ENCODE measurements at places on chromosomes 3 and 15.
A peak's percentile ranks its signal among the peaks of the same experiment; 100 is the strongest.

DNA sequence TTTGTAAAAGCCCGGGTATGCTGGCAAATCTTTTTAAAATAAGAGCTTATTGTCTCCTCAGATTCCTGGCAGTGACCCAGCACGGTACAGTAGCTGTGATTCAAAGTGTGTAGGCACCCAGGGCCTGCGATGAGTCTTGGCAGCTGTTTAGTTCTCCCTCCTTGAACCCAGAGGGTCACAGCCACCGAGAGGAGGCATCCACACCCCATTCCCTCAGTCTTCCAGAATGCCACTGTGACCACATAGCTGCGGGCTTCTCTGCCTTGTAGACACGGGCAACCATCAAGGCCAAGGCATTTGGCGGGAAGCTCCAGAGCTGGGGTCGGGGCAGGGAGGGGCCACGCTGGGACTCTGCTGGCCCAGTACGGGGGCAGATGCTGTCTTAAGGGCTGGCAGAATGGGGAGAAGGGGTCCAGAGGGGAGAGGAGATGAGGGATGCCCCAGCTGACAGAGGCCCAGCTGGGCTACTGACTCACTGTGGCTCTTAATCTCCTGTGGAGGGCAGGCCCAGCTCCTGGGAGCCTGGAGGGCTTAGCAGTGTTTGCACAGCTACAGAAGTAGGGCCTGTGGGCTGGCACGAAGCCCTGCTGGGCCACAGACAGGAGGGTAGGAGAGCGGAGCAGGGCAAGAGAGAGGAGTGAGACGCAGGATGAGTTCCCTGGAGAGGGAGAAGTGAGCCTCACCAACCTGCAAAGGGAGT, 68.8 kb upstream of the DLG1 start:
- no peaks in the 10 kb centered on the region for H3K4me1 ChIP-seq
- no peak overlapping the region for H3K27ac ChIP-seq
- H3K4me3 ChIP-seq = no peak overlapping the region
- DNase-seq = no peak
- peaks cover 28% of the 10 kb centered on the region for H3K27me3 ChIP-seq
- no peaks in the 10 kb centered on the region for H3K36me3 ChIP-seq

DNA sequence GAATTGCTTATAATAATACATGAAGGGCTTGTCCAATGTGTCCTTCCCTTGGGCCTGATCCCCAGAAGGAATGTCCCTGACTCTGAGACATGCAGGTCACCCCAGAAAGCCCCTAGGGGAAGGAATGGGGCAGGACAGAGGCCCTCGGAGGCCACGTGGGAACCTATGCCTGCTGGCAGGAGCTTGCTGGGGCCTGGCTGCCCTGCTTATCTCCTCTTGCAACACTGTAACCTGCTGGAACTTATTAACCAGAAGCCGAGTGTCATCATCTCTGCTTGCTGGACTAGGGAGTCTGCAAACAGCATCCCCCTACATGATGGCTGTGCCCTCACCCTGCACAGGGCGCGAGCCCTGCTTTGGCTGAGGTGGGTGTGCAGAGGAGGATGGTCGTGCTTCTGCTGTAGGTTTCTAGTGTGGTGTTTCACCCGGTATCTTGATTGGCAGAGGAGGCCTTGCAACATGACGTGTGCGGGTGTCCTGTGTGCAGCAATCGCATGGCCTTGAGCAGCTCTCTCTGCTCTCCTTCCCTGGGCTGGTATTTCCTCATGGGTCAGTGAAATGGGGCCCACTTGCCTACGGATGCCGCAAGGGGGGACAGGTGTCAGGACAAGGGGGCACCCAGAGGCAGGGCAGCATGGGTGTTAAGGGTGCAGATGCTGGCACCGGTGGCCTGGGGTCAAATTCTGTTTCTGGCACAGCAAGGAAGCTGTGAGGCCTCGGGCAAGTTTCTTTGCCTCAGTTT, 5.0 kb downstream of the CHST13 start:
- no peak for DNase-seq
- H3K27me3 ChIP-seq = peaks cover 16% of the 10 kb centered on the region
- H3K36me3 ChIP-seq = no peaks in the 10 kb centered on the region
- no peak overlapping the region for H3K4me3 ChIP-seq

GRCh38 chr15:80668546-80669236, 26.4 kb upstream of the ABHD17C start:
- no peak for DNase-seq
- no peaks in the 10 kb centered on the region for H3K4me1 ChIP-seq
- H3K4me3 ChIP-seq = no peak overlapping the region

GRCh38 chr15:64979252-64979710, 10.4 kb downstream of the SPG21 start:
- peaks cover 11% of the 10 kb centered on the region for H3K4me1 ChIP-seq
- H3K27me3 ChIP-seq = no peaks in the 10 kb centered on the region
- no peak for DNase-seq
- H3K4me3 ChIP-seq = no peak overlapping the region
- H3K27ac ChIP-seq = peak overlapping the region; percentile 9

DNA sequence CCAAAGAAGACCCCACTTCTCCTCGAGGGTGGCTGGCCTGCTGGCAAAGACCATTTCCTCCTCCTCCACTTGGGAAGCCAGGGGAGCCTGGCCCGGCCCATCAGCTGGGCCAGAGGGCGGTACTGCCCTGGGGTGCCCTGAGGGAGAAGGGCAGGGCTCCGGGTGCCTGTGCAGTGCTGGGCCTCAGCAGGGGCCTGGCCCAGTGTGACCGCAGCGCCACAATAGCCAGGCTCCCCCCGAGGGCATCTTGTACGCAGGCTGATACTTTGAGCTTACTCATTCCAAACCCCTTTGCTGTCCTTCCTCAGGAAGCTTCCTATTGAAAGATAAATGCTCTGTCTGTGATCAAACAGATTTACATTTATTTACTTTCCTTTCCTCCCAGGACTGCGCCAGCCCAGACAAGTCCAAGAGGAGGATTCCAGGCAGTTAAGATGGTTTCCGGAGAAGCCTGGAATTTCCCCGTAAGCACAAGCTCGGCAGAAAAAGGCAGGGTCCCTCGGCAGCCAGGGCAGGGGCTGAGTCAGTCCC, 240.1 kb downstream of the XXYLT1 start:
- no peak overlapping the region for H3K4me3 ChIP-seq
- H3K36me3 ChIP-seq = no peaks in the 10 kb centered on the region
- peaks cover 4% of the 10 kb centered on the region for H3K27me3 ChIP-seq
- peaks cover 13% of the 10 kb centered on the region for H3K4me1 ChIP-seq
- H3K27ac ChIP-seq = peak overlapping the region; percentile 22

DNA sequence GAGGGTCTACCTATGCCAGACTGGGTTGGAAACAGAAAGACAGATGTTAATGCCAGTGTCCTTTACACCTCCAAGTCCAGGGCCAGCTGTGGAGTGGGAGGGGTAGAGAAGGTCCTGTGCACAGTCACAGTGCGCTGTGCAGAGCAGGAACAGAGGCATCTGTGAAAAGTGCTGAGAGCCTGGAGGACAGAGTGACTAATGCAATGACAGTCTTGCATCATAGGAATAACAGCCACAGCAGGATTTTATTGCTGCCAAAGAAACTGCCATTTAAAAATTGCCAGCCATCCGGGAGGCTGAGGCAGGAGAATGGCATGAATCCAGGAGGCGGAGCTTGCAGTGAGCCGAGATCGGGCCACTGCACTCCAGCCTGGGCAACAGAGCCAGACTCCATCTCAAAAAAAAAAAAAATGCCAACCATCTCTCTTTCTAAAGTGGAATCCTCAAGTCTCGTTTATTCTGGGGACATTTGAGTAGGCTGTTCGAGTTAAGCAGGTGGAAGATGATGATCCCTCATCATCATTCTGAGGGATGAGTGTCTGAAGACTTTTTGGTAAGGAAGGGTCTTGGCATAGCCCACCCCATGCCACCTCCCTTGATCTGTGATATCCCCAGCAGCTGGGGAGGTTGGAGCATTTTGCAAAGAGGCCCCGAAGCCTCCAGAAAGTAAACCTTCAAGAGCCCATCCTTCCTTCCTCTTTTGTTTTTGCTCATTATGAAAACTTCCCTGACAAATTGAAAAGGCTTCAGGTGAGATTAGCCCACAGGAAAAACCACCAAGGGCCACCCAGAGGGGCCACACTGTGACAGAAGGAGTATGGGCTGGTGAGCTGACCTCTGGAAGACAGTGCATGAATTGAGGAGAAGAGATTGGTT, 7.7 kb downstream of the CCR2 start:
- no peaks in the 10 kb centered on the region for H3K27me3 ChIP-seq
- H3K4me1 ChIP-seq = peaks cover 24% of the 10 kb centered on the region
- H3K27ac ChIP-seq = no peak overlapping the region
- DNase-seq = no peak
- peaks cover 3% of the 10 kb centered on the region for H3K36me3 ChIP-seq
- no peak overlapping the region for H3K4me3 ChIP-seq

- peaks cover 5% of the 10 kb centered on the region for H3K4me1 ChIP-seq
- no peaks in the 10 kb centered on the region for H3K27me3 ChIP-seq
- H3K36me3 ChIP-seq = peaks cover 37% of the 10 kb centered on the region
- no peak overlapping the region for H3K4me3 ChIP-seq
- H3K27ac ChIP-seq = peak overlapping the region; percentile 2
- DNase-seq = no peak
Observed at GRCh38 chr15:52379395-52380106, 83.9 kb upstream of the MYO5C start.

GRCh38 chr15:25774871-25775270, 88.3 kb downstream of the ATP10A start:
- H3K27me3 ChIP-seq = no peaks in the 10 kb centered on the region
- no peak for DNase-seq
- H3K4me3 ChIP-seq = no peak overlapping the region
- H3K36me3 ChIP-seq = peaks cover 8% of the 10 kb centered on the region
- no peak overlapping the region for H3K27ac ChIP-seq

- no peak overlapping the region for H3K4me3 ChIP-seq
Observed at GRCh38 chr3:15682561-15683185, 81.1 kb downstream of the BTD start.

DNA sequence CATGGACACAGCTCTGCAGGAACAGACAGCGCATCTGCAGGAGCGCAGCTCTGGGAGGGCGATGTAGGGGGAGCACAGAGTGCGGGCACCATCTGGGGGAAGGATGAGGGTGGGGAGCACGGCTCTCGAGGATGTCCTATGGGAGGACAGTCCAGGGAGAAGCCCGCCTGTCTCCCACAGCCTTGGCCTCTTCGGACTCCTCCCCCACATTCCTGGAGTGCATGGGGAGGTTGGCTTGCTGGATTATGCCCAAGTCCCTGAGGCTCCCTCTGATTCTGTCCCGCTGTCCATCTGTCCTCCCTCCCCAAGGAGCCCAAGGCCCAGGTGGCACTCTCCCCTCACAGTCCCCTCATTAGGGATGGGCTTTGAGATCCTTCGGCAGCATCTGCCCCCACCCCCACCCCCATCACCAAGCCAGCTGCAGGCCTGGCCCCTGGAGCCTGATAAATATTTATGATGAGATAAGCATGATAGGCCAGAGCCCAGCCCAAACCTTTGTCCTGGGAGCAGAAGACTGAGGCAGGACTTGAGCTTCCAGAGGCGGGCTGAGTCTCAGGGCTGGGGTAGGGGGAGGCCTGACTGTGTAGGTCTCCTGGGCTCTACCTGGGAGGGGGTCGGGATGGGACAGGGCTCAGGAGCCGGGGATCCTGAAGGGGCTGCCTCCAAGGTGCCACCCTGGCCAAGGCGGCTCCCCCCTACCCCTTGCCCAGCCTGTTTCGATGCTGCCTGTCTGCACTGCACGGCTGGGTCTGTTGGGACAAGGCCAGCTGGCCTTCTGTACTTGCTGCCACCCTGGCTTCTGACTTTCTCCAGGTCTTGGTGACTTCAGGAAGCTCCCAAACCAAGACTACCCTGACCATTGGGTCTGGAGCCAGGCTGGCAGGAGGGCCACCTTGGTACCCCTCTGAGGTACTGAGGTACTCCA, 28.6 kb upstream of the SEMA3F start:
- no peak for DNase-seq
- no peak overlapping the region for H3K4me3 ChIP-seq
- H3K4me1 ChIP-seq = peaks cover 6% of the 10 kb centered on the region
- H3K36me3 ChIP-seq = no peaks in the 10 kb centered on the region
- no peak overlapping the region for H3K27ac ChIP-seq
- no peaks in the 10 kb centered on the region for H3K27me3 ChIP-seq

GRCh38 chr3:194671900-194672808, at the start of gene LSG1:
LSG1 (minus strand) TSS chr3:194672191; CDS start chr3:194672162, 29 bp downstream.
- peak within 1 kb of the TSS; percentile 99 for H3K4me3 ChIP-seq
- H3K27ac ChIP-seq = peak within 1 kb of the TSS; percentile 99

DNA sequence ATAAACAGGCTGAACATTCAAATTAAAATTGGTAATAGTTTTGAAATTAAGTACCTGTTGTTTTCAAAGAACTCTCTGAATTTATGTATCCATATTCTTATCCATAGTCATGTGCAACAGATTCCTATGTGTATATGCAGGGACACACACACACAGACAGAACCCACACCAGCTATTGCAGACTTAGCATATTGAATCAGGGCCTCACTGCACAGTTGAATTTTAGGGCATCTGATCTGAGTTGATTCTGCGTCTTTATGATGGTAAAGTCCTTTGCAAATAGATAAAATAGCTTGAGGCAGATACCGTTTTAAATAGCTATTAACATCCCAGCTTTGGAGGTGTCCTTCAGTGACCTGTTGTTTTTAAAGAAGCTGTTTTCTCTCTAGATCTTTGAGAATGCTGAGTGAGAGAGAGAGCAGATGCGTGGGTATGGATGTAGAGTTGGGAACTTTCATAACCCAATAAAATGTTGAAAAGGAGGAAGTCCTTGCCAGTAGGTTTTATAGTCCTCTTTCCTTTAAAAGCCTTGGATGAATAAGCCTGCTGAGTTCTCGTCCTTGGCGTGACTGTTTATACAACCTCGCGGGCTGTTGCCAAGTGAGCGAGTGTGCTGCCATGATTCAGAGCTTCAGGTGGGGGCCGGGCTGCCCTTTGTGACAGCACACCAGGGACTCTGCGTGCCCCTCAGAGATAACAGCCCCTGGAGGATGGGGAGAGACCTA, 18.3 kb downstream of the MYZAP start:
- no peak overlapping the region for H3K27ac ChIP-seq
- H3K4me3 ChIP-seq = no peak overlapping the region
- DNase-seq = no peak
- no peaks in the 10 kb centered on the region for H3K27me3 ChIP-seq
- H3K4me1 ChIP-seq = no peaks in the 10 kb centered on the region
- peaks cover 5% of the 10 kb centered on the region for H3K36me3 ChIP-seq

DNA sequence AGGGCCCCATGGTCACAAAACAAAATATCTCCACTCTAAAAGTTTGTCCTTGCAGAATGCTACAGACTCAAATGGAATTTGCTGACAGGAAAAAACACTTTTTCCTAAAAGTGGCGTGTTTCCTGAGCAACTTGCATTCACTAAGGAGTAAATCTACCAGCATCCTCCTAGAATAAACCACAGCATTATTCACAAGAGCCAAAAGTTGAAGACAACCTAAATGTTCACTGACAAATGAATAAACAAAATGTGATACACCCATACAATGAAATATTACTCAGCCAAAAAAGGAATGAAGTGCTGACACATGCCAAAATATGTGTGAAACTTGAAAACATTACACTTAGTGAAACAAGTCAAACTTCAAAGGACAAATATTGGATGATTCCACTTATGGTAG, 28.9 kb downstream of the ITGB5 start:
- H3K27ac ChIP-seq = no peak overlapping the region
- H3K4me1 ChIP-seq = no peaks in the 10 kb centered on the region
- DNase-seq = no peak
- no peak overlapping the region for H3K4me3 ChIP-seq

- peaks cover 14% of the 10 kb centered on the region for H3K27me3 ChIP-seq
- no peaks in the 10 kb centered on the region for H3K4me1 ChIP-seq
- no peak overlapping the region for H3K4me3 ChIP-seq
- DNase-seq = no peak
- H3K36me3 ChIP-seq = no peaks in the 10 kb centered on the region
Observed at GRCh38 chr3:130341388-130341787, 4.1 kb upstream of the COL6A5 start.

Measured in naive B cell (primary cell).